ENCODE measurements at places on chromosomes 2 and 18.
A peak's percentile ranks its signal among the peaks of the same experiment; 100 is the strongest.

DNA sequence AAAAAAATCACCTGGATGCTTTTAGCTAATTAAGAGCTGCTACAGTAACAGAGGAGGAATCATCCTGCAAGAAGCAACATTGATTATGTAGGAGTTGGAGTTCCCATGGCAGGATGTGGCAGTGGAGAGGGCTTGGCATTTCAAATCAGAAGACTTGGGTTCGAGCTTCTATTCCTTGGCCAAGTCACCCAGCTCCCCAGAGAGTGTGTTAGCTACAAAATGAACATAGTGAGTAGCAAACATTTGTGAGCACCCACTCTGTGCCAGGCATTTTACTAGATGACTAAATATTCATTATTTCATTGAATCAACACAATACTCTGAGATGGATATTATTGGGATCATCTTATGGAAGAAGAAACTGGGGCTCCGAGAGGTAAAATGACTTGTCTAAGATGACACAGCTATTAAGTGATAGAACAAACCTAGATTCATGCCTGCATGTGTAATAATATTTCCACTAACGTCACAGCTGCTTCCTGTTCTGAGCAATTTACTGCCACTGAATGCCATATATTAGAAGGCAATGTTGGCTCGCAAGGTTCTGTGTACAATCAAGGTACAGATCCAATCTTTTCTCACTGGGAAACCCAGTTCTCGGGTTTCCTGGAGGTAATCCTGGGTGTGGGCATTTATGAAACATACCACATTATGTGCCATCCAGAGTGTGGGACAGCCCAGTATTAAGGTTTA lies 18.0 kb downstream of the NTSR2 start:
- no peak for DNase-seq

GRCh38 chr2:8925411-8925810 lies 78.1 kb downstream of the MBOAT2 start:
- DNase-seq: no peak

DNA sequence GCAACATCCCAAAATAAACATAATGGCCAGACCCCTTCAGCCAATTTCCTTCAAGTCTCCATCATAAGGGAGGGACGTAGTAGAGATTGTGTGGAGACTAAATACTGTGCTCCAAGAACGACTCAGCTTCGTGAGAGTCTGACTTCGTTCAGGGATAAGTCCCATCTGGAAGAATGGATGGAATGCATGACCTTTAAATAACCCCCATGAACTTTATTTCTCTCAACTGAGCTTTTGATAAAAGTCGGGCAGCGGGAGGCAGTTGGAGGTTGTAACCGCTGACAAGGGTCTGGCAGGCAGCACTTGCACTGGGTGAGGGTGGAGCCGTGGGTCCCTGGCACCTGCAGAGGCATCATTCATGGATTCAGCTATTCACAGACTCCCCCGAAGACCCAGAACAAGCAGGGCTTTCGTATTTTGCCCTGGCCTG lies 115.9 kb downstream of the ZFP36L2 start:
- DNase-seq: no peak

- DNase-seq: peak; percentile 61
Observed at GRCh38 chr18:75339936-75340605, 87.4 kb downstream of the SMIM21 start.

DNA sequence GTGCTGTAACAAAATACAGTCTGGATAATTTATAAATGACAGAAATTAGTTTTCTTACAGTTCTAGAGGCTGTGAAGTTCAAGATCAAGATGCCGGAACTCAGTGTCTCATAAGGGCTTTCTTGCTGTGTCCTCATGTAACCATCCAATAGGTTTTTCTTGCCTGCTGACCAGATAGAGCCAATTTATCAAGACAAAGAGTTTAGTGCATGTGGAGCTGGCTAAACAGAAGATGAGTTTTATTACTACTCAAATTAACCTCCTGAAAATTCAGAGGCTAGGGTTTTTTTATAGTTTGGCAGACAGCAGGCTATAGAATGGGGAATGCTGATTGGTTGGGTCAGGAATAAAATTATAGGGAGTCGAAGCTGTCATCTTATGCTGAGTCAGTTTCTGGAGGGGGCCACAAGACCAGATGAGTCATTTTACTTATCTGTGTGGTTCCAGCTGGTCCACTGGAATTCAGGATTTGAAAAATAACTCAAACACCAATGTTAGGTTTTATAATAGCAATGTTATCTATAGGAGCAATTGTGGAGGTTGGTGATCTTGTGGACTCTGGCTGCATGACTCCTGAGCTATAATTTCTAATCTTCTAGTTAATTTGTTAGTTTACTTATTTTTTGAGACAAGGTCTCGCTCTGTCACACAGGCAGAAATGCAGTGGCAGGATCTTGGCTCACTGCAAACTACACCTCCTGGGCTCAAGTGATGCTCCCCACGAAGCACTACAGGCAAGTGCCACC lies 3.2 kb upstream of the PDK1 start:
- DNase-seq: no peak

DNA sequence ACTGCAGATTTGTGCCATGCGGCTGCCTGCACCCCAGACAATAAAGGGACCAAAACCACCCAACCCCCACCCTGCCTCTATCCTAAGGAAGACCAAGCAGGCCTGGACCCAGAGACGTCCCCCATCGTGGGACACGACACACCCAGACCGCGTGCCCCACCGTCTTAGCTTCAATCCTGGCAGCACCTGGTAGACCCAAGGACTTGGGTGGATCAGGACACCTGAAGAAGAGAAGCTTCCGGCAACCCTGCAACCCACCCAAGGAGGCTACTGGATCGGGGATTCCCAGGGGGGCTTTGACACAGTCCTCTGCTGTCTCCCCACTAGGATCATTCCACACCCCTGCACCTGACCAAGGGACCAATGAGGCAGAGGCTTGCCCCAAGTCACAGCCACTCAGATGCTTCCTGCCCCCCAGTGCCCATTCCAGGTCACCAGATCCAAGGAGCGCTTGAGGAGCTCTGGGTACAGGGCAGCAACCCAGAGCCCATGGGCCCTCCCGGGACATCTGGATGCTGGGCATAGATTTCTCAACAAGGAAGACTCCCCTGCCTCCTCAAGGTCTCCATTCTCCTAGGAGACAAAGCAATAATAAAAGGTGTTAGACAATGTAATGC lies 3.6 kb downstream of the ALPI start:
- peak; percentile 53 for DNase-seq

DNA sequence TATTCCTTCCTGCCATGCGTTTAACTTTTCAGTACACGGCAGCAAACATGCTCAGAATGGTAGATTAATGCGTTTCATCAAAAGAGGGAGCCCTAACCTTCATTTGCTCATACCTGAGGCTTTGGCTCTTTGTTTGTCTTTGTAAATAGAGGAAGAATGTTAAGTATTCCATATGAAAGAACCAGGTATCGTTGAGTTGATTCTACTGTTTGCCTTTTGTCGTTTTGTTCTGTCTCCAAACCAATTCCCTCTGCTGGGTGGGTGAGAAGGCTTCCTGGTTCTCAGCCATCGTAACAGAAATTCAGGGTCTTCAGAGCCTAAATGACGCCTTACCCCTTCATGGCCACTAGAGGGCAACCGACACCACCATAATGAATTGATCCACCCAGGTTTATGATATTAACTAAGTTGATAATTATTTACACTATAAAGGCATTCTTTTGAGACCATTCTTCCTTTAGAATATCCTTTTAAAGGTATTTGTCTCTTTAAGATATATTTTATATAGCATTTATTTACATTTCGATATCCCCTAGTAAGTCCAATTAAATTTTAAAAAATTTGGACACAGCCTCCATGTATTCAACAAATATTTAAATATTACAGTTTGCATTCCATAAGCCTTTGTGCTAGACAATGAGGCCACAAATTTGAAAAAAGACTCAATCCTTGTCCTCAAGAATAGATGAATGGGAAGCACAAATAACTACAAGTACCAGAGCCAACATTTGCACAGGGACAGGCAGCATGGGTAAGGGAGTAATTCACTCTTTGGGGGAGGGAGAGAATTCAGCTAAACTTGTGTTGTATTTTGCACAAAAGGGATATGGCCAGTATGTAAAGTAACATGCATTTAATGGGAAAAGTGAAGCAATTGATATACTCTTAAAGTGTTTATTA lies 48.1 kb downstream of the TIMM21 start:
- no peak for DNase-seq

GRCh38 chr2:159907909-159908308 lies 109.9 kb upstream of the CD302 start:
- no peak for DNase-seq

GRCh38 chr2:199409759-199410529 lies 47.8 kb downstream of the SATB2 start:
- no peak for DNase-seq

GRCh38 chr18:62603979-62604378 lies 81.2 kb downstream of the ZCCHC2 start:
- DNase-seq: no peak

DNA sequence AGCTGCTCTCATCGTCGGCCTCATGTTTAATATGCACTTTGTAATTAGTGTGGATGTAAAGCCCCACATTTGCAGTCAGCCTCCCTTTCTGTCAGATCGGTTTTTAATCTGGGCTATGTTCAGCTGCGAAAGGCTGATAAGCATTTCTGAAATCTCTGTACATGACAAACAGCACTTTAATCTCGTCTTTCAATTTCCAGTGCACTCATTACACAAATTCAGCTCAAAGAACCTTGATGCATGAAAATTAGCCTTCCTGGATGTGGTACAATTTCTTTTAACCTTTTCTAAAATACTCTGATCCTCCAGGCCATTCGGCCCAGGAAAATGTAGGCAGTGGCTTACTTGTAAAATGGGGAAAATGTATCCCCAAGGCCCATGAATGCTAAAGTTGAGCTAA lies 265.1 kb downstream of the RND3 start:
- no peak for DNase-seq

GRCh38 chr2:210536973-210537650 lies 19.3 kb upstream of the CPS1 start:
- DNase-seq: no peak

- no peak for DNase-seq
Observed at GRCh38 chr18:61277808-61278207, 55.4 kb upstream of the CDH20 start.

DNA sequence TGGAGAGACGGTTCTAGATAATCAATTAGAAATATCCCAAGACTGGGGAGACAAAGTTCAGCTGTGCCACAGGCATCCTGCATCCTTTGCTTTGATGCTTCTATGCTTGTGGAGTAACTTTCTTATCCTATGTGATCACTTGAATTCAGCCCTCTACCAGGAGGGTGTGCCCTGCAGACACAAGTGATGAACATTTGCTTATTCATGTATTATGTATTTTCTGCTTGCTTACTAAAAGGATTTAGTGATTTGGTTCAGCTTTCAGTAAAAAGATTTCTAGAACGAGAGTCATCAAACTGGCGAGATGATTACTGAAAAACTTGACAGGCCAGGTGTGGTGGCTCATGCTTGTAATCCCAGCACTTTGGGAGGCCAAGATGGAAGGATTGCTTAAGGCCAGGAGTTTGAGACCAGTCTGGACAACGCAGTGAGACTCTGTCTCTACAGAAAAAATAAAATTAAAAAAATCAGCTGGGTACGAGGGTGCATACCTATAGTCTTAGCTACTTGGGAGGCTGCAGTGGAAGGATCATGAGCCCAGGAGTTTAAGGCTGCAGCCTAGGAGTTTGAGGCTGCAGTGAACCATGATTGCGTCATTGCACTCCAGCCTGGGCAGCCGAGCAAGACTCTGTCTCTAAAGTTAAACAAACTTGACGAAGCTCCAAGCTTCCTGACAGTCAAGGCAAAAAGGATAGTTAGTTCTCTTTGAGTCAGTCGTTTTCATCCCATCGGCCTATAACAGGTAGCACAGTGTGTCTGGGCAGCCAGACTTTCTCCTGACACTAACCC lies 13.3 kb downstream of the HK2 start:
- no peak for DNase-seq

DNA sequence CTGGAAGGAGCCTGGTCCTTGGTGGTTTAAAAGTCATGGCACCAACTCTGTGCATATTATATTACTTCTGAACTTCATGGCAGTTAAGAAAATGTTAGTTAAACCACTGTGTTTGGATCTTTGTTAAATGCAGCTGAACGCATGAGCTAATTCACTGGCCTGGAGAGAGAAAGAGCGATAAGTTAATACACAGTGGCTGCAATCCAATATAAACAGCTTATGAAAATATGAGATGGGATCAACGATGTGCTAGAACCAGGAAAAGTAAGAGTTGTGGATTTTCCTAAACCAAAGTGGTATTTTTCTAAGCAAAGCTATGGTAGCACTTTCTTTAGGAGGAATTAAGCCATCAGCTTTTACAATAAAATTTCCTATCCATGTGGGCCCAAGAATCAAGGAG lies 326.7 kb downstream of the MTX2 start:
- DNase-seq: no peak

- DNase-seq: no peak
Observed at GRCh38 chr2:183811281-183811680, 687.0 kb downstream of the NUP35 start.

- DNase-seq: no peak
Observed at GRCh38 chr18:69399253-69399652, 1.4 kb upstream of the DOK6 start.

DNA sequence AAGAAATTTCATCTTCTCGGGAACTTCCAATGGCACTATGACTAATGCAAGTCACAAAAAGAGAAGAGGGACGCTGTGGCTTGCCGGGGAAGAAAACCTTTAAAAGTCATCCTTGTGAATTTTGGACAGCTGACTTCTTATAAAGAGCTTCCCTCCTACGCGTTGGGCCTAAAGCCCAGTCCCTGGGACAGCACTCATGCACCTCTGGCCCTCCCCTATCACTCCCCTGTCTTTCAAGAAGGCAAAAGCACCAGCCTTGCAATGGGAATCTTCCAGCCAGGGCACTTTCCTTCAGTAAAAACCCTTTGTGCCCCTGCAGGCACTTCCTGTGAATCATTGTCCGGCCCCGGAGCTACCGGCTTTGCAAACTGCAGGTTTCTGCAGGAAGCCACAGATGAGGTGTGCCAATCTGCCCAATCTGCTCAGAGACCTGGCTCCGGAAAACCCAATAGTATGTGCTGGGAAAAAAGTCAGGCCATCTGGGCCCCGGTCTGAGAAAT lies 7.1 kb downstream of the MREG start:
- peak; percentile 79 for DNase-seq

GRCh38 chr2:232416521-232417470 lies 10.2 kb downstream of the ALPG start:
- no peak for DNase-seq

DNA sequence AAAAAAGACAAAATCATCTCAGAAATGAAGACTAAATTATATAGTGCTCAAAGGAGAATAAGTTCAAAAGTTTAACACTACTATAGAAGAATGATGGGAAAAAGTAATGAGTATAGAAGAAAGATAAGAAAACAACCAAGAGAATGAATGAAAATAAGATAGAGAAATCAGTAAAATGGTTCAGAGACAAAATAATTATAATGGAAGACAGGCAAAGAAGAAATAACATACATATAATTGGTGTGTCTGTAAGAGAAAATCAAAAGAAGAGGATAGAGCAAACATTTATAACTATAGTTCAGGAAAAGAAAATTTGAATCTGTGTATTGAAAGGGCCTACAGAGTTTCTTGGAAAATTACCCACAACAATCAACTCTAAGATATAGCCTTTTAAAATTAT lies 43.5 kb downstream of the DNAH6 start:
- no peak for DNase-seq
